ENCODE measurements at places on chromosomes 4 and X.

- no peak for DNase-seq
Observed at GRCh38 chr4:114192854-114193253, 213.4 kb upstream of the ARSJ start.

- peak; percentile 24 for DNase-seq
Observed at GRCh38 chr4:168475745-168476144, 4.5 kb downstream of the DDX60L start.

- DNase-seq = peak; percentile 64
Observed at GRCh38 chr4:114659386-114660008, 60.9 kb downstream of the UGT8 start.

GRCh38 chrX:20463296-20464075 is 196.8 kb upstream of the RPS6KA3 start:
- DNase-seq = no peak

DNA sequence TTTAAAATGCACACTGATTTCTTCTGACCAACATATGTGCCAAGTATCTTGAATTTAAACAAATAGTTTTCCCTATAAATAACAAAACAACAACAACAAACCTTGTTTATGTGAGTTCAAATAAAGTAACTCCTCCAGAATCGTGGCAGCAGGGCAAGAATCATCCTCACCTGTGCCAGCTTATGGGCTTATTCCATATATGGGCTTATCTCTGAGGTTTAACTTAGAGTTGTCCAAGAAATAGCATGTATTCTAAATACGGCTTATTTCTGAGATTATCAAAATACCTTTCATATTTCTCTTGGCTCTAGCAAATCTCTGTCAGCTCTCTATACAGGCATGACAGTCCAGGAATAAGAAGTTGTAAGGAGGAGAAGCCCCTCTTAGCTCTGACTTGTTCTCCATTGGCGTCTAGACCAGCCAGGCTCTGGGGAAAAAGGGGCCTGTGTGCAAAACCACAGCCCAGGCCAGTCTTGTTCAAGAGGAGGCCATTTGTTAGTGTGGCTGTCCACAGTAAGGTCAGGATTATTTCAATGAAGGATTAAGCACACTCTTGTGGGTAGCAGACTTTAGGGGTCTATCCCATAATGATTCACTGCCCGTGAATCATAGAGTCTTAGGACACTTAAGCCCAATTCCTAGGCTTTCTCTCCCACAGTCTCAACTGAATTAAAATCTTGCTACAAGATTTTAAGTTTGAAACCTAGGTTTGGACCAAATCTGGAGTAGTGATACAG is 63.2 kb downstream of the FRAS1 start:
- DNase-seq = no peak

- DNase-seq = no peak
Observed at GRCh38 chrX:112051576-112051975, 31.0 kb downstream of the TRPC5 start.

DNA sequence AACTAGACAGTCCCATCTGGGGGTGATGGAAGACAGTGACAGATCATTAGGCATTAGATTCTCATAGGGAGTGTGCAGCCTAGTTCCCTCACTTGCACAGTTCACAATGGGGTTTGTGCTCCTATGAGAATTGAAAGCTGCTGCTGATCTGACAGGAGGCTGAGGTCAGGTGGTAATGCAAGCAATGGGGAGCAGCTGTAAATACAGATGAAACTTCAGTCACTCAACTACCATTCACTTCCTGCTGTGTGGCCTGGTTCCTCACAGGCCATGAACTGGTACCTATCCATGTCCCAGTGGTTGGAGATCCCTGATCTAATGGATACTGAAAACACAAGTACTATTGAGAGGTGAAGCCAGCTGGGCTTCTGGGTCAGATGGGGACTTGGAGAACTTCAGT is 72.5 kb downstream of the AGTR2 start:
- no peak for DNase-seq

DNA sequence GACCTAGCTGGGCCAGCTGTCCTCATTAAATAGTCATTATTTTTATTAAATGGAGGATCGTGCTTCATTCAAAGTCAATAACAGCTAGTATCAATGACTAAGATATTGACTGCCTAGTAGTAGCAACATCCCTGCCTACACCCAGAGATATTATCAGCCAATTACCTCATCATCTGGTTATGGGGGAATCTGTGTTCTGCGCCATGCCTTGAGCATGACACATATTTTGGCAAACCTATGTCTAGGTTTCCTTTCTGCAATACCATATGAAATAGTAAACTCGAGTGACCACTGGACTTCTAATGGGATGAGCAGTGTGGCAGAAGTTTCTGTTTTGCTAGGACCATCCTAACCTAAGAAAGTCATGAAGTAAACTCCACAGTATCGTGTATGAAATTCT is 50.0 kb upstream of the AADAT start:
- peak; percentile 3 for DNase-seq

- no peak for DNase-seq
Observed at GRCh38 chr4:121242188-121242750, 78.1 kb upstream of the TNIP3 start.

DNA sequence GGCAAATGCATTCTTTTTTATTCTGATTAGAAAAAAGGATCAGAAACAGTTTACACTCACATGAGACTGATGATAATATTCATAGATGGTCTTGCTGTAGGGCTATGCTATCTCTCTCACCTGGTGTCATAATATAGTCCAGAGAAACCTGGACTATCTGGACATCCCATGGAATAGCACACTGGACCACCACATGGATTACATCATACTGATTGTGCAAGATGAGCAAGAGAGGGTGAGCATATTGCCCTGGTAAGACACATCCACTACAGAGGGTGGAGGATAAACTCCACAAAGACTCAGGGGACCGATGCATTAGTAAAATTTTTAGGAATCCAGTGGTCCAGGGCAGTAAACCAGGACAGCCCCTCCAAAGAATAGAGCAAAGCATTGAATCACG is 8.2 kb downstream of the SYN1 start:
- no peak for DNase-seq

DNA sequence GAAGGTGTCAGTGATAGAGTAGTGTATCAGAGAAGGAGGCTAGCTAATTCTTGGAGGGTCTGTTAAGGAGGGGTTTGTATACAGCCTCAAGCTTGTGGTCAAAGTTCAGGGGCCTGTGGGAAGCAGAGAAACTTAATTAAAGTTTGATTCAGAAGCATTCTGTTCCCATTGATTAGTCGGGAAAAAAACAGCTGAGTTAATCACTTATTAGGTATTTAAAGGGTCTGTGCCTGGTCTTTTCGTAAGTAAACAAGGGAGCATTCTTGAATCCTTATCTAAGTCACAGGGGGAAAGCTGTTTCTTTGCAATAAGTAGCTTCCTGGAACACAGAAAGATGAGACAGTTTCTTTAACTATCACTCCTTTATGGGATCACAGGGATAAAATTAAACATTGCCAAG is 492.1 kb downstream of the PCDH10 start:
- no peak for DNase-seq

- DNase-seq = no peak
Observed at GRCh38 chr4:154858166-154858565, 77.1 kb downstream of the RBM46 start.

DNA sequence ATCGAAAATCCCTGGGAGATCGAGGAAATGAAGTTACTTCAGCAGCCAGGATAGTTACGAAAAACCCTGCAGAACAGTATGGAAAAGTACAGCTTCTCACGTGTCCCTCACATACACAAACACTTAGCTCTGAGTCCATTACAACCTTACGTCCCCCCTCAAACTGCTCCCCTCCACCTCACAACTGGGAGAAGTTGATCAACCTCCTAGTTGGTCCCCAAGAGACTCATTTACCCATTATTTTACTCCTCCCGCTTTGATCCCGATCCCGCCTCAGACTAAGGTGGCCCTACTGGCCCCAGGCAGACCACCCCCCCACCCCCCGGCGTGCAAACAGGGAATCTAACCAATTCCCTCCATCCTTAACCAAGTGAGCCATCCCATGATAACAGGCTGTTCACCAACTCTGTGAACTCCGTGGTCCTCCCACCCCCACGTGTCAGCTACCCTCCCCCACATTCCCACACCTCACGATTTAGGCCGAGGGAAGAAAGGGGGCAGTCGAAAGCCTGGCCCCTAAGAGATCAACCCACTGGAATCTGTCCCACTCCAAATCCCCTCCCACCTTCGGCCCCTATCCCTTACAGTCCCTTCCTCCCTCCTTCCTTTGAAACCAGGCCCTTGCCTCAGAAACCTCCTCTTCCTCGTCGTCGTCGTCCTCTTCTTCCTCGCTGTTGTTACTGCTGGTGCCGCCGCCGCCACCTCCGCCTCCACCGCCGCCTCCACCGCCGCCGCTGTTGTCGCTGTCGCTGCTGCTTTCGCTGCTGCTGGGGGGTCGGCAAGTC is 755 bp downstream of the ANKRD17 start:
- DNase-seq = peak; percentile 52

DNA sequence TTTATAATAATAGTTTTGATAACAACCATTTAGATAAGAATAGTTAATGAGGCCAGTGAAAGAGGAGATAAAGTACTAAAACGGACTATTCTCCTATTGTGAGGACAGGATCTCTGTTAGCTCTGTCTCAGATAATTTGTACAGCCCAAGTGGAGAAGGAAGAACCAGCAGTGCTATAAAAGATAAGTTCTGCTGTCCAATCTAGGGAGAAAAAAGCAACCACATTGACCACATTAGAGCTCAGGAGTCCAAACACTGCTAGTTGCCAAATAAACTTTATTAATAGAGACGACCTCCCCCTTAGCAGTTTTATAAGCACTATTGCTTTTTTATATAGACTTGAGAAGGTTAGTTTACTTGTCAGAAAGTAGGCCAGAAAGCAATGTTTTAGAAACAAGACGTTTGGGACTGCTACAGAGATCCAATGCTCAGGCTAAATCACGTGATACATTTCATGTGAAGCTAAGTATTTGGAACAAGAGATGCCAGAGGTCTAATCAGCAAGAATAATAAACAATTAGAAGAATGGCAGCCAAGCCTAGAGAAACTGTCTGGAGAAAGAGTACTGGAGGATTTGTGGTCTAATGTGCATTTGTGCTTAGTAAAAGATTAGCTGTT is 15.9 kb downstream of the IL15 start:
- peak; percentile 96 for DNase-seq

GRCh38 chr4:95017305-95018064 is 259.7 kb downstream of the BMPR1B start:
- no peak for DNase-seq

DNA sequence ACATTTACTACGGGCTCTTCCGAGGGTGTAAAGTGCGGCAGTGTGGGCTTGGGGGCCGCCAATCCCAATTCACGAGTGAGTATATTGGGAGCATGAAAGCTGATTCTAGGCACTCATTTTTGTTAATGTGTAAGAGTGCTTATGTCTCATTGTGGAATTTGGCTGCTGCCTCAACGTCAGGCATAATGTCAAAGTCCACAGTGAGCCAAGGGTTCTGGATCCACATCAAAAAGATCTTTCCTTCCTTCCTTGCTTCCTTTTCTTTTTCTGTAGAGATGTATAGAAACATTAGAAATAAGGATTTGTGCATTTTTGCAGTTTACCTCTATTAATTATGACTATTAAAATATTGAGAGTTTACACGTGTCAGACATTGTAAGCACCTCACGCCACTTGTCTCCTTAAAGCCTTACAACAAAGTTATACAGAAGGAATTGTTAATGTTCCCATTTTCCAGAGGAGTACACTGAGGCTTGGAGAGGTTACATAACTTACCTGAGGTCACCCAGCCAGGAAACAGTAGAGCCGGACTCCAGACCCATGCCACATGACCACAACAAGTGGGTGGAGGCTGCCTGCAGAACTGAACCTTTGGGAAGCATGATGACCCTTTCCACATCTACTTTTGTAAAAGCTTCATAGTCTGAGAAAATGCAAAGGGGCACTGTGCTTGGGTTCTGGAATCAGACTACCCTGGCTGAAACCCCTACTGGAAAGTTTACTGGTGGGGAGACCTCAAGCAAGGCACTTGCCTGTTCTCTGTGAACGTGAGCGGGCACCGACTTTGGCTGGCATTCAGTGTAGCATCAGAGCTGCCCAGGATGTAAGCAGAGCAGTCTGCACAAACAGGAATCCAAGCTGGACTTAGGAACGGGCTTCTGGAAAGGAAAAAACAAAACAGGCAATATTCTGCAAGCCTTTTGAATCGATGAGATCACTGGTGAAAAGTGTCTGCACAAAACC is 761 bp downstream of the CLRN2 start:
- DNase-seq = no peak

- DNase-seq = no peak
Observed at GRCh38 chr4:38775326-38775725, 7.5 kb downstream of the TLR10 start.

DNA sequence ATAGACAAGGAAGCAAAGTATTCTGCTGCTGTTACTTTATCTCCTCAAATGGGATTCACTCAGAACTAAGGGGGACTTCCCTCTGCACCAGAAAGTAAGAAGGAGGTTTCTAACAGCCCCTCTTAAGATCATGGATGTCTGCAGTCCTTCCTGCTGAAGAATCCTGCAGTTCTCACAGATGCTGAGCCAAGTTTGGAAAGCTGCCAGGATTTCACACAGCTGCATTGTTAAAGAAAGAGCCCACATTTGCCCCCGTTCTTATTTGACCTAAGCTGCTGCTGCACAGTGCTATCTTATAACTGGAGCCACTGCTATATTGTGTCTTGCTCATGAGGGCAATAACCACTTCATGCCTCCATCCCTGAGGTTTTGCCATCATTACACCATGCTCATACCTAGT is 81.1 kb downstream of the FAAH2 start:
- no peak for DNase-seq

GRCh38 chrX:88560673-88561330 is 186.2 kb upstream of the CPXCR1 start:
- DNase-seq = no peak

- DNase-seq = no peak
Observed at GRCh38 chr4:36325499-36325898, 44.1 kb downstream of the DTHD1 start.

- DNase-seq = peak; percentile 3
Observed at GRCh38 chrX:52271206-52271605, 86.5 kb downstream of the MAGED4 start.

DNA sequence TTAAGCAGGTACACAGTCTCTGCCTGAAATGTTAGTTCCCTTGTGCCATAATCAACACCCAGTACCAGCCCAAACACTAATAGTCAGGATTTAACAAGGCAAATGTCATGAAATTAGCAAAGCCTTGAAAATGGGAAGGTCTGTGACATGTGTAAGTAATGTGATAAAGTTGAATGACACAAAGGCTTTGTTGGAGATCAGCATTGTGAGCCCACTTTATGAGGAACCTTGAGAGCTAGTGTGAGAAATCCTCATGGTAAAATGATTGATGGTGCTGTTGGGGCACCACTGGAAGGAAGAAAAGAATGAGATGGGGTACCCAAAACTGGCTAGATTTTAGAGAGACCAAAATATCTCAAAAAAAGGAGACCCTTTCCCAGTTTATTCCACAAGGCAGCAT is 3.3 kb upstream of the LIN54 start:
- DNase-seq = no peak

- no peak for DNase-seq
Observed at GRCh38 chrX:30779453-30780030, 109.5 kb downstream of the TAB3 start.

GRCh38 chrX:45888518-45888917 is 656.7 kb downstream of the ZNF674 start:
- no peak for DNase-seq

DNA sequence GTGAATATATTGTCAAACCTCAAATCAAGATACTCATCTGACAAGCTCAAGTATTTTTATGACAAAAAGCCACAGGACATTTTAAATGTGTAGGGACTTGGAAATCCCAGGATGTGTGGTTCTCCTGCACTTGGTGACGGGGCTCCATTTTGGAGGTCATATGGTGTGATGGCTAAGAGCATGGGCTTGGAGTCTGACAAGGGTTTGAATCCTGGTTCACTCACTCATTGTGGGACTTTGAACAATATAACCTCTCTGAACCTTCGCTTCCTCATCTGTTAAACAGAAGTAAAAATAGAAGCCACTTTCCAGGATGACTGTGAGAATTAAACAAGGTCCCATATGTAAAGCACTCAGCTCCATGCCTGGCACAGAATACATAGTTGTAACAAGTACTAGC is 99.6 kb downstream of the SMIM20 start:
- no peak for DNase-seq

Measured in fibroblast of lung (primary cell).